ENCODE measurements at places on chromosomes 4 and X.

- DNase-seq, result no peak
Measured at GRCh38 chr4:126697748-126698147, 935.0 kb upstream of the INTU start.

DNA sequence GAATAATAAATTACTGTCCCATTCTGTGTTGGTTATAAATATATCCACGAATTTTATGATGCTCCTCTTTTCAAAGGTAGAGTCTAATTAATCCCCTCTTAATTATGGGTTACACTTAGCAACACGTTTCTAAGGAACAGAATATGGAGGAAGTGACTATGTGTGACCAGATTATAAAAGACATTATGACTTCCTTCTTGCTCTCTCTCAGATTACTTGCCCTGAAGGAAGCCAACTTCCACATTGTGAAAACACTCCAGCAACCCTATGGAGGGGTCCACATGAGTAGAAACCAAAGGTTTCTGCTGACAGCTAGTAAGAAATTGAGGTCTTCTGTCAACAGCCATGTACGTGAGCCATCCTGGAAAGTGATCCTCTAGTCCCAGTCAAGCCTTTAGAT is 59.3 kb downstream of the WDFY3 start:
- DNase-seq, result no peak

- DNase-seq, result no peak
Measured at GRCh38 chr4:140315438-140315837, 58.0 kb upstream of the SCOC start.

DNA sequence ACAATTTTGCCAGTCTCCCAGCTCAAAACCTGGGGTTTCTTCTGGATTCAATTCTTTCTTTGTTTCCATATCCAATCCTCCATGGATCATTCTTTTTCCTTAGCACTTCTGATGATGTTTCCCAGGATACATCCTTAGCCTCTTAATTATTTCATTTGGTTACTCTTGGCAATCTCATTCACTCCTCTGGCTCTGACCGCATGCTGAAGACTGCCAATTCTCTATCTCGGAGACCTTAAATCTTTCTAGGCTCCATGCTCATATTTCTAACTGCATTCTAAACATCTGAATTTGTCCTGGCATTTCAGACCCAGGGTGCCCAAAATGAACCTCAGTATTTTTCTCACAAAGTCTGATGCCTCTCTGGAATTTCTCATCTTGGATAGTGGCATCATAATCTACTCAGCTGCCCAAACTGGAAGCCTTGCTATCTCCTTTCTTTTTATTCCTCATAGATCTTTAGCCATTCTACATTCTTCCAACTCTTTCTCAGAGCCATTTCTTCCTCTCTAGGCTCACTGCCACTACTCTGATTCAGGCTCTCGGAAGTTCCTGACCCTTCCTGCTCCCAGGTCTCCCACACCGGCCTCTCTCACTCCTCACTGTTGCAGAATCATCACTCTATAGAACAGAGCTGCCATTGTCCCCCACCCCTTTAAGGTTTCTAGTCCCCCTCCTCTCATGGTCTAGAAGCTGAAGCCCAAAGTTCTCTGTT is 290.2 kb downstream of the CAMK2D start:
- DNase-seq, result no peak

- no peak for DNase-seq
Measured at GRCh38 chrX:17036171-17036961, 89.9 kb downstream of the REPS2 start.

GRCh38 chr4:10809905-10810304 is 125.3 kb upstream of the CLNK start:
- no peak for DNase-seq

GRCh38 chrX:69431420-69431819 is 72.7 kb upstream of the NALF2 start:
- no peak for DNase-seq

- no peak for DNase-seq
Measured at GRCh38 chr4:170770664-170771063, 680.9 kb upstream of the AADAT start.

DNA sequence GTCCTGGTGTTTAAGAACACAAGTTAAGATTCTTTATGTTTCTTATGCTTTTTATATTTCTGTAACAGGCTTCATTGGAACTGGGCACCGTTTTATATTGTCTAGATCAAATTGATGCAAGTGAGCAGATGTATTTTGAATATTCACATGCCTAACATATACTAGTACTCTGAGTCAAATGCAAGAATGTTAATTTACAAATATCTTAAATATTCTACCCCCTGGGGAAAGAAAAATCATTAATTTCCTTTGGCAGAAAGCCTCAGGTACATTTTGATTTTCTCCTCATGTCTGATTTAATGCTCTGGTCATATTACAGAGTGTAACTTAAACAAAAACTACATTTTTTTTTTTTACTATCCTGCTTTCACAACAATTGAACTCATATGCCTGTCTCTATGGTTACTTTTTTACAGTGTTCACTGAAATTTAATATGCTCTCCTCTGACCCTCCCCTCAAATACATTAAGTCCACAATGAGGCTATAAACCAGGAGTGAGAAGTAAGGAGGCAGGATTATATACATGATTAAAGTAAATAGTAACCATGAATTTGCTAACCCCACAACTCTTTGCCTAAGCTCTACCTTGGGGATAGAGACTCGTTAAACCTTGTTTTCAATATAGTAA is 2.4 kb upstream of the NSUN7 start:
- DNase-seq, result no peak

GRCh38 chr4:180150818-180151217 is 2092.4 kb upstream of the TENM3 start:
- no peak for DNase-seq

GRCh38 chr4:156493858-156494257 is 477.7 kb downstream of the PDGFC start:
- DNase-seq, result no peak

- no peak for DNase-seq
Measured at GRCh38 chr4:40874901-40875300, 125.1 kb downstream of the NSUN7 start.

- DNase-seq, result no peak
Measured at GRCh38 chr4:94680176-94680862, 77.4 kb upstream of the BMPR1B start.

GRCh38 chrX:120562569-120562926 is 1.8 kb upstream of the CUL4B start:
- DNase-seq, result no peak

- DNase-seq, result no peak
Measured at GRCh38 chrX:88425739-88426138, 321.3 kb upstream of the CPXCR1 start.

DNA sequence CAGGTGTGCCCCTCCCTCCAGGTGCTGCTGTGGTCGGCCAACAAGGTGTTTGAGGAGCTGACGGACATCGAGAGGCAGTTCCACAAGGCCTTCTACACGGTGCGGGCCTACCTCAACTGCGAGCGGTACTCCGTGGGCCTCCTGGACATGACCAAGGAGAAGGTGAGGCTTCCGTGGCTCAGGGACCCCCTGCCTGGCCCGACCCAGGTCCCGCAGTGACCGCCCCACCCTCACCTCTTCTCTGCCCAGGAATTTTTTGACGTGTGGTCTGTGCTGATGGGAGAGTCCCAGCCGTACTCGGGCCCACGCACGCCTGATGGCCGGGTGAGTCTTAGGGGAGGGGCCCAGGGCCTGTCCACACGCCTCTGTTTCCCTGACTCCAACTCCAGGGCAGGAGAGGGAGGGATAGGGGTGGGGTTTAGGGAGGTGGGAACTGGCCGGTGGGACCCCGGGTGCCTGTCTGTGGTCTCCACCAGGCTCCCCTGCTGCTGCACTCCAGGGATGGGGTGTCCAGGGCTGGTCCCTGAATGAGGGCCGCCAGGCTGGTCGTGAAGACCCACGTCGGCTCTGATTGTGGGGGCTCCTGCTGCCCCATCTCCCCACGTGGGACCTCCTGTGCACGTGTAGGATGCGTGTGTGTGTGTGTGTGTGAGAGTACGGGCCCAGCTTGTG is 20.1 kb downstream of the ATP5ME start:
- DNase-seq, result no peak

DNA sequence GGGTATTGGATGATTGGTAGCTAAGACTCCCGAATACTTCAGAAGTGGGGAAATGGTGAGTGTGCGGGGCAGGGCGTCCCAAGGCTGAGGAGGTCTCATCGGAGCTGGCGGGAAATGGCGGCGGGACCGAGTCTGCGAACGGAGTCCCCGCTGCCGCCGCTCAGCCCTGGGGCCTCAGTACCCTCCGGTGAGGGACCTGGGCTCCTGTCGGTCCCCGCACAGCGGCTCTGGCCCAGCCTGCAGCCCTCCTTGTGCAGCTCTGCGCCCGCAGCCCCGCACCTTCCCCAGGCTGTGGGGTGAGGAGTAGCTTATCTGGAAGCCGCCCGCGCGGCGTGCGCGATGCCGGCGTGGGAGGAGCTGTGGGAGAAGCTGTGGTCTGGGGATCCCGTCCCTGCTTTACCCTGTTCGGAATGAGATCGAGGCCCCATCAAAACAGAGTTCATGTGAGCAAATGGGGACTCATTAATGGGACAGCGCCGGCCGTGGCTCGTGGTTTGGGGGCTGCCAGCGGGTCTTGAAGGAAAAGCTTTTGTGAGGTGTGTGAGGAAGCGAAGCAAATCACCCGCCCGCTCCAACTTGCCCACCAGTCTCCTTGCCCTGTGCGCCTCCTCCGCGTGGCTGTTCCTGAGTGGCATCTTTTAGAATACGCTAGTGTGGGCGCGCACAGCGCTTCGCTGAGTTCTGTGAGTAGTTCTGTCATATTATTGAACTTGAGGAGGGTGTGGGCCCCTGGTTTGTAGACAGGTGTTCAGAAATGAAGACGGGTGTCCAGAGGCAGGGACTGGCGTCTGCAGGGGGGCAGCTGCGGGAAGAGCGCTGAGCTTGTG is 531 bp downstream of the ZNF141 start:
- no peak for DNase-seq

- DNase-seq, result no peak
Measured at GRCh38 chr4:13415068-13415785, 68.9 kb downstream of the RAB28 start.

DNA sequence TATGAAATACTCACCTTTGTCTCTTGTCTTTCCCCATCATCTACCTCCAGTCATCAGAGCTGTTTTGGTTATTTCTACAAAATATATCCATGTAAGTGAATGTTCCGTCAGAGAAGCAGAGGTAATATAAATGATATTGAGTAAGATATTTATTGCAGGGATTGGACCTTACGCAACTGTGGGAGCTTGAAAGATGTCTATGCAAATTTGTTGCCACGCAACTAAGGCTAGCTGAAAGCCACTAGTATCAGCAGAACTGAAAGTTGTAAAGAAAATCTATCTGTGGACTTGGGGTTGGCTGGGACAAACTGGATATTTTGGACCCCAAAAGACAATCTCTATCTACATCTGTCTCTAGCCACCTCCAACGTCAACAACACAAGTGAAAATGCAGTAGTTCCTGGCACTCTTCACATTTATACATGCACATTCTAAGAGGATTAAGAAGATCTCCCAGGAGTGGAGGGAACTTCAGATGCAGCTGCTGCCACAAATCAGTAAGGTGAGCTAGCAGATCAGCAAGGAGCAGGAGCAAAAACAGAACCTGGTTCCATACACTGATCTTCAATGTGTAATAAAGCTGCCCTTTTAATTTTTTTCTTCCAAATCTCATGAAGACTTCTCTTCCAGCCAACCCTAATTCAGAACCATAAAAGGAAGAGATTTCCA is 8.5 kb upstream of the CCSER1 start:
- peak; percentile 12 for DNase-seq

- DNase-seq, result no peak
Measured at GRCh38 chr4:1625600-1626138, 58.4 kb downstream of the FAM53A start.

DNA sequence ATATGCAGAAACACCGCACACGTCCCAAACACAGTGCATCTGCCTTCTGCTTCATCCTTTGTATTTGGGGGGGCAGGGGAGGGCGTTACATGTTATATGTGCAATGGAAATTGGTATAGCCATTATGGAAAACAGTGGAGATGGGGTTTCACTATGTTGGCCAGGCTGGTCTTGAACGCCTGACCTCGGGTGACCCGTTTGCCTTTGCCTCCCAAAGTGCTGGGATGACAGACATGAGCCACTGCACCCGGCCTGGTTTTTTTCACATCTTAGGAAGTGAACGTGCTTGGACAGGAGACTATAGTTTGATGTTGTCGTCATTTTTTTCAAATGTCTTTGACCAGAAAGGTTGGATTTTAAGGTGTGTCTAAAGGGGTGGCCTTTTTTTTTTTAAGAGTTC is 88.6 kb downstream of the DHRSX start:
- DNase-seq, result no peak

GRCh38 chr4:142687547-142688275 is 158.4 kb downstream of the INPP4B start:
- no peak for DNase-seq

GRCh38 chrX:45447331-45447730 is 246.7 kb upstream of the DIPK2B start:
- DNase-seq, result no peak

DNA sequence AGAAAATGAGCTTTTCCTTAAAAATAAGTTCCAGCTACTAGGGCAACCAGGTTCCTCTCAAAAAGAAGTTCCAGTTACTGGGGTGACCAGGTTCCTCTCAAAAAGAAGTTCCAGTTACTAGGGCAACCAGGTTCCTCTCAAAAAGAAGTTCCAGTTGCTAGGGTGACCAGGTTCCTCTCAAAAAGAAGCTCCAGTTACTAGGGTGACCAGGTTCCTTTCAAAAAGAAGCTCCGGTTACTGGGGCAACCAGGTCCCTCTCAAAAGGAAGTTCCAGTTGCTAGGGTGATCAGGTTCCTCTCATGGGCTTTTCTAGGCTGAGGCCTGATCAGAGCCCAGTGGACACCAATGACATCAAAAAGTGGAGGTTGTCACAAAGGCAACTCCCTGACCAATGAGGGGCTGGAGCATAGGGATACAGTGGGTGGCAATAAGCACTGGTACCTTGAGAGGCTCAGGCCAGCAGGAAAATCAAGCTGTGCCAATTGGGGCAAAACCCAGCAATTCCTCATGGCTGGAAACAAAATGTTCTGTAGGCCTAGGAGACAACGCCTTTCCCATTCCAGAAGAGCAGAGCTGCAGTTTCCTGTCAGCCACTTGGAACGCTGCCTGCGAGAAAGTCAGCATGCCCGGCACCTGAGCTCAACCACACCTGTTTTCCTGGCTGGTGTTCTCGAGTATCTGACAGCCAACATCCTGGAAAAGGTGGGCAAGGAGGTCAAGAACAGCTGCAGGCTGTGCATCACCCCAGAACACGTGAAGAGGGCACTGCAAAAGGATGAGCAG is 12.3 kb upstream of the SYTL5 start:
- peak; percentile 29 for DNase-seq

- DNase-seq, result no peak
Measured at GRCh38 chr4:152100379-152101201, 339.8 kb upstream of the GATB start.

- no peak for DNase-seq
Measured at GRCh38 chr4:153223930-153224329, 19.7 kb downstream of the TRIM2 start.

DNA sequence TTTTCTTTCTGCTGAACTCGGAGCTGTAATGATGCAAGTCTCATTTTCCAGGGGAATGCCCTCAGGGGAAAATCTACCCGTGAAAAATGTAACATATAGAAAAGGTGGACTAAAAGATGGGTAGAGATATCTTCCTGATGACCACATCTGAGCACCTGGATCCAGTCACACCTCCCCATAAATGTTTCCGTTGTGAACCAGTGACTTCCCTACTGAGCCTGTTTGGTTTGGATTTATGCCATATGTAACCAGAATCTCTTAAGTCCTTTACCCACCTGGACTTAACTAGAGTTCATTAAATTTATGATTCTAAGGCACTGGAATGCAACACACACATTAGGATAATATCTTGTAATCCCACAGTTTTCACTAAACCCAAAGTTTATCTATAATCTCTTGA is 171.1 kb downstream of the ZNF330 start:
- DNase-seq, result no peak

Measured in GM10248 (cell line).